ENCODE measurements at places on chromosomes 7 and 10.
A peak's percentile ranks its signal among the peaks of the same experiment; 100 is the strongest.

GRCh38 chr7:2707481-2707880 is 19.5 kb downstream of the AMZ1 start:
- no peak for DNase-seq

DNA sequence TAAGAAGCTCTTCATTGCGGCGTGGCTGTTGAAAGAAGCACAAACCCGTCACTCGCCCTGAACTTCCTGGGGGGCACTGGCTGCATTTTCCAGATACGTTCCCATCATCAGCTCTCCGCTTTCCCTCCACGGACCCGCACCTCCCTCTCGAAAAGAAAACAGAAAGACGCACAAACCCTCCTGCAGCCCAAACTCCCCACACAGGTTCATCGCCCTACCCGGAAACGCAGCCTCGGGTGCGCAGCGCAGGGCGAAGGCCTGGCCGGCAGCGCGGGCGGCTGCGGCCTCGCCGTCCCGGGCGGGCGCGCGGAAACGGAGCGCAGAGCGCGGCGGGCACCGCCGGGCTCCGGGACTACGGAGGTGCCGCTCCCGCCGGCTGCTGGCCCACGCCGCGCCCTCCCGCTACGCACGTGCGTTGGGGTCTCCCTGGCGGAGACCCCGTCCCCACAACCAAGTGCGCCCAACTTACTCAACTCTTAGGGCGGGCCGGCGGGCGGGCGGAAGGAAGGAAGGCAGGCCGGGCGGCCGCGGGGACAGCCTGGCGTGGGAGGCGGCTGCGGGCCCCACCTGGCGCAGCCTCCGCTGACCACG is 822 bp downstream of the ZNF800 start:
- DNase-seq: peak; percentile 28

GRCh38 chr7:42407833-42408232 is 170.8 kb upstream of the GLI3 start:
- DNase-seq: no peak

GRCh38 chr10:116712519-116712918 is 29.8 kb downstream of the HSPA12A start:
- no peak for DNase-seq

GRCh38 chr10:78808736-78809367 is 259.9 kb upstream of the ZMIZ1 start:
- DNase-seq: no peak

DNA sequence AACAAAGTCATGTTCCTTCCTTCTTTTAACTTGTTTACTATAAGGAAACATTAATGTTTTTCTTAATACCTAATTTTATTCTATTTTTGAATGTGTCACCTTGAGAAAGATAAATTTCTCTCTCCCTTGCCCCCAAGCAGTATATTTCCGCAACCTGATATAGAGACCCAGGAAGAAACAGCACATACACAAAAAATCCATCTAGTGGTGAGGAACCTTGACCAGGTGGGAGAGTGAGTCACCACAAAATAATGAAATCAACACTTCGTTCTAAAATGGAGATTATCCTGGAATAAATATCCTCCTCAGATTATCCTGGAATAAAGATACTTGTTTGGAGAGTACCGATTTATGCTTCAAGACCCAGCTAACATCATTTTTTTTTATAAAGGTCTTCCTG is 232.9 kb upstream of the PTN start:
- DNase-seq: no peak

GRCh38 chr10:10996966-10997620 is 20.6 kb upstream of the CELF2 start:
- no peak for DNase-seq

GRCh38 chr7:111029141-111029572 is 61.8 kb upstream of the LRRN3 start:
- DNase-seq: no peak

DNA sequence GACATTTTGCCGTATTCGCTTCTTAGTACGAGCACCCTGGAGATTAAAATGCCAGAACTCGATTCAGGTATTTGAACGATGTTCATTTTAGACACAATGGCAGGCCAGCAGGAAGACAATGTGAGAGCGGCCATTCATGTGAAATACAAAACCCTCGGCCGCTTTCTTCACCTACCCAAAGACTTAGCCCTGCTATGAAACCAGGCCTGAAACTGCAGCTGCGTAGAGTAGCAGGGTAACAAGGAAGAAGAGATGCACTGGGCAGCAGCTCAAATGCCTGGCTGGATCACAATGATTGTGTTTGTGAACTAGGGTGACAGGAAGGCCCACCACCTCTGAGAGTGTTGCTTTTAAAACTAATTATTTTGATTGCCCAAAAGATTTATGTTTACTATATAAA is 234.8 kb downstream of the TRIL start:
- no peak for DNase-seq

DNA sequence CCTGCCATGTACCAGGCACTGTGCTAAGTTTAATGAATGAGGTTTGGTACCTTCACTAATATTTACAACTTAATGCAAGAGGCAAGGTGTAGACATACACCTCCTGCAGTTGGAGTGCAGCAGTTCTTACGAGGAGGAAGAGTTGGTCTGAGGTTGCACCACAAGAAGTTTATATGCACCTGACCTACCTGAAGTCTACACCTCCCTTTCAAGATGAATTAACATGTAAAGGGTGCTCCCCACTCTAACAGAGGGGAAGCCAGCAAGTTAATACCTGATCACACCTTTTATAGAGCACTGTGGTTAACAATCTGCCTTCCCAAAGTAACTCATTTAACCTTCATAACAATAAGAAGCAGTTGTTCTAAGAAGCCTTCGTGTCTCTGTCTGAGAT is 120.0 kb downstream of the LYZL1 start:
- no peak for DNase-seq

DNA sequence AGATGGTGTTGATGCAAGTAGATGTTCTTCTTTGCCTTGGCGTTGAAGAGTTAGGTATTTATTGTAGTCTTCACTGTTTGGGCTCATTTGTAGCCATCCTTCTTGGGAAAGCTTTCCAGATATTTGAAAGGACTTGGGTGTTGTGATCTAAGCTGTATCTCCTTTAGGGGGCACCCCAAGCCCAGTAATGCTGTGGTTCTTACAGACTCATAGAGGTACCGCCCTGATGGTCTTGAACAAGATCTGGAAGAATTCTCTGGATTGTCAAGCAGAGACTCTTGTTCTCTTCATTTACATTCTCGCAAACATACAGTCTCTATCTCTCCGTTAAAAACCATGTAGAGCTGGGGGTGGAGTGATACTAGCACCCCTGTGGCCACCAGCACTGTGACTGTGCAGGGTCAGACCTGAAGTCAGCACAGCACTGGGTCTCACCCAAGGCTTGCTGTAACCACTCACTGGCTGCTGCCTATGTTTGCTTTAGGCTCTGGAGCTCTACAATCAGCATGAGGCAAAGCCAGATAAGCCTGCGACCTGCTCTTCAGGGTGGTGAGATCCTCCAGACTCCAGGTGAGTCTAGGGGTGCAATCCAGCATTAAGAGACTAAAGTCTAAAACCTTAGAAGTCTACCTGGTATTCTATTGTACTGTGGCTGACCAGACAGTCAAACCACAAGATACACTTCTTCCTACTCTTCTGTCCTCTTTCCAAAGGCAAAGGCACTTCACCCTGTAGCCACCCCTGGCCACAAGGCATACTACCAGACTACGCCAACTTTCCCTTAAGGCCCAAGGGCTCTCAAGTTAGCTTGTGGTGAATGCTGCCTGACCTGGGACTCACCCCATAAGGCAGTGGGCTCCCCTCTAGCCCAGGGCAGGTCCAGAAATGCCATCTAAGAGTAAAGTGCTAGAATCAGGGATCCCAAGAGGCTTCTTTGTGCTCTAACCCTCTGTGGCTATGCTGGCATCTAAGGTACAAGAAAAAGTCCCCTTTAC is 209.7 kb upstream of the TMEM196 start:
- peak; percentile 67 for DNase-seq

- DNase-seq: no peak
Measured at GRCh38 chr7:6382817-6383216, 64.9 kb downstream of the DAGLB start.

DNA sequence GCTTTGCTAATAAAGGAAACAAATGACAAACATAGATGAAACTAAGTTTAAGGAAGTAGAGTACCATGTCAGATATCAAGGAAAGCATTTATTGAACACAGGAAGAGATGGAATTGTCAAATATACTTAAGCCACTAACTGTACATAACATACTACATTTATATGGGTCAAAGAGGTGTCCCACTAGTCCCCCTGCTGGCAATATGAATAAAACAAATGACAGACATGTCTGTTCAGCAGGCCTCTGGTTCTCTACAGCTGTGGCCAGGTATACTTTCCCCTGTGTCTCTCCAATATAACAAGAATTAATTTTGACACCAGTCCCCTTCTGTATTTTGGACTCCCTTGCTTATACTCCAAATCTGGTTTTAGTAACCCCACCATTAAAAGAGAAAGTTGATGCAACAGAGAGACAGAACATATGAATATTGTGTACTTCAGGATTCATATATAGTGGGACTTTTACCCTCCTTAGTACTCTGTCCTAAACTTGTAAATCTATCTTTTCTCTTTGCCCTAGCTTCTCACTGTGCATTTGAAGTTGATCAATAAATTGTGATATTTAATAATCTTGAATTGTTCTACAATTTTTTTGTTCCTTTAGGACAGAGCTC is 42.9 kb downstream of the CD36 start:
- DNase-seq: peak; percentile 27

DNA sequence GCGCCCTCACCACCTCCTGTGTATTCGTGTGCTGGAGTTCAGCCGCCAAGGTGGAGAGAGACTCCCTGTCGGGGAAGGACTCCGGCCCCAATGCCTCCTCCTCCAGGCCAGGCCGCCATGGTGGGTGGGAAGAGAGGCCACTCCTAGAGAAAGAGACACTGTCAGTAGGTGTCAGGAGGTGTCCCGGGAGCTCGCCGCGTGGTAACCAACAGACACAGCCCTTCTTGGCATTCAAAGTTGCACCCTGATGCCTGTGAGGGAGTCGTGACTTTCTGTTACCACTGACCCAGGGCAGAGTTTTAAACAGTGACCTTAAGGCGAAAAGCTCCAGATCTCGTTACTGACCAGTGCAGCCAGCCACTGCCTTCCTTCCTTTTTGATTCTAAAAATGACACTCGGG is 155.2 kb downstream of the CUX1 start:
- no peak for DNase-seq

- no peak for DNase-seq
Measured at GRCh38 chr7:128210590-128211570, 30.2 kb upstream of the LEP start.

- DNase-seq: no peak
Measured at GRCh38 chr7:20075992-20076820, 141.0 kb downstream of the MACC1 start.

GRCh38 chr7:136687693-136688322 is 180.6 kb upstream of the CHRM2 start:
- peak; percentile 52 for DNase-seq

- no peak for DNase-seq
Measured at GRCh38 chr10:12500381-12501303, 151.3 kb downstream of the CAMK1D start.

- no peak for DNase-seq
Measured at GRCh38 chr10:115849197-115849596, 423.8 kb downstream of the GFRA1 start.
